Right renal pelvis (tissue), 4 donors: ENCODE measurements at places on chromosomes 3 and 15. TPM values are rescaled to one million over a fixed set of nuclear protein-coding genes. Genes with fewer than 3 reads are reported as not detected.

Gene MESP2
- 0.51 TPM for polyA plus RNA-seq

DNA sequence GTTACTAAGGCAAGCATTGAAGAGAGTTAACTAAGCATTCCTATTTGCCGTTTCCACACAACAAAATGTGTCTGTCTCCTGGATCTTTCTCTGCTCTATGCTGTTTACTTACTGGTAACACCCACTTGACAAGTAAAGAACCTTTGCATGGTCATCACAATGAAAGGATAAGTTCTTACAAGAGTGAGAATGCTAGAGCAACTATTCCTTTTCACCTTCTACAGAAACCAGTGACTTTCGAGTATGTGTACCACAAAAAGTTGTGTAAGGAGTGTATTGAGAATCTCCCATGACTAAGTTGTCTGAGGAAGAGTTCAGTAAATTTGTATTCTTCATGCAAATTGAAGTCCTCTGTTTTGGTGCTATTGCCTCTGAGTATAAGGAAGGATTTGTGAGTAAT, 10.8 kb downstream of the TIPARP start:
- DNase-seq = no peak

DNA sequence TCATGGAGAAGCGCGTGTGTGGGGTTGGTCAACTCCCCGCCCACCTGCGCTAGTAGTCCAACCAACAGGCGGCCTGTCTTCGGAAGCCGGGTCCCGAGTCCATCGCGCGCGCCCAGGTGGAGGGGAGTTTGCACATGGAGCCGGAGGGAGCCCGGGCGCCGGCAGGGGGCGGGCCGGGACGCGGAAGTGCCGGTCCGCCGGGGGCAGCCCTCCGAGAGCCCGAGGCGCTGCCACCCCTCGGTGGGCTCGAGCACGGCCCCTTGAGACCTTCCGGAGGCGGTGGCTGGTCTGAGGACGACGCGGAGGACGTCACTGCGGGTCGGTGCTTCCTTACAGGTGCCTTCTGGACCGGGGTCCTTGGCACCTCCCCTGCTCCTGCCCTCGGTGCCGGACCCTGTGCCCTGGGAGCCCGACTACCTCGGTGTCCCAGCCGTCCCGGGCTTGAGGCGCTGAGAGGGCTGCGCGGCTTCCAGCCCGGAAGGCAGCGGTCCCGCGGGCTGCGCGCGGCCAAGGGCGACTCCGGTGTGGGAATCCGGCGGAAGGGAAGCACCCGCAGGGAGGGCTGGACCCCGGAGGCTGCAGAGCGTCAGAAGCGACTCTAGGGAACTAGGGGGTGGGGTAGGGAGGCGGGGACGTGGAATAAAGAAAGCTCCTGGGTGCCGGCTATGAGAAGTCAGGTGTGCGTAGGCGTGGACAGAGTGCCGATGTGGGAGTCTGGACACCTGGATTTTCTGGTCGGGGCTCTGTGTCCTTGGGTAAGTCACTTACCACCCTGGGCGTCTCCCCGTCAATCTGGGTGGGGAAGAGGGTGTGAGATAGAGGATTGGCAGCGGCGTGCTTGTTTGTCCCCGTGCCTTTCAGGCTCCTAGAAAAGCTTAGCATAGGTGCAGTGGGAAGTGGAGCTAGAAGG, 212.3 kb downstream of the FGF12 start:
- DNase-seq = peak; percentile 12

Gene ZMYND10
- polyA plus RNA-seq = 4.7 TPM

GRCh38 chr15:49901321-49901720, 217.7 kb downstream of the ATP8B4 start:
- no peak for DNase-seq

Gene STRC
- polyA plus RNA-seq = 0.58 TPM

- no peak for DNase-seq
These were observed 67.1 kb downstream of the MAGI1 start for GRCh38 chr3:65971293-65972252.

Gene RASA2
- polyA plus RNA-seq = 22.8 TPM

- DNase-seq = no peak
These were observed 23.1 kb upstream of the GPR171 start for GRCh38 chr3:151226088-151226563.

Gene PSTPIP1
- polyA plus RNA-seq = 0.69 TPM

- DNase-seq = no peak
These were observed 13.8 kb upstream of the PSMD6 start for GRCh38 chr3:64037084-64037483.

DNA sequence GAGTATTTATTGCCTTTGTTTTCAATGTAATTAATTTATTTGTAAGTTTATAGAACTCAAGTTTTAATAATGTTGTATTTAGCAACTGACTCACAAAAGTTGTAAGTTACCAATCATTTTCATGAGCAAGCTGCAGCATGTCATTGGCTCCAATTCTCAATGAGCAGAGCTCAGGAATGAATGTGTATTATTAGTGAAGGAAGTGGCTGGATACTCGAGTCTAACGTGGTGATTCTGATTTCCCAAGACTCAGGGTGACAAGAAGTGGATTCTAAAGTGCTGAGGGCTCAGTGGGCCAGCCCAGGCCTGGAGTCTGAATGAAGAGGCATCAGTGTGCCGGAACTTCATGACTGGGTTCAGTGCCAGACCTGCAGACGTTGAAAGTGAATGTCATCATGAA, 39.6 kb downstream of the CLDN11 start:
- DNase-seq = no peak

Gene RETNLB
- polyA plus RNA-seq = not detected

DNA sequence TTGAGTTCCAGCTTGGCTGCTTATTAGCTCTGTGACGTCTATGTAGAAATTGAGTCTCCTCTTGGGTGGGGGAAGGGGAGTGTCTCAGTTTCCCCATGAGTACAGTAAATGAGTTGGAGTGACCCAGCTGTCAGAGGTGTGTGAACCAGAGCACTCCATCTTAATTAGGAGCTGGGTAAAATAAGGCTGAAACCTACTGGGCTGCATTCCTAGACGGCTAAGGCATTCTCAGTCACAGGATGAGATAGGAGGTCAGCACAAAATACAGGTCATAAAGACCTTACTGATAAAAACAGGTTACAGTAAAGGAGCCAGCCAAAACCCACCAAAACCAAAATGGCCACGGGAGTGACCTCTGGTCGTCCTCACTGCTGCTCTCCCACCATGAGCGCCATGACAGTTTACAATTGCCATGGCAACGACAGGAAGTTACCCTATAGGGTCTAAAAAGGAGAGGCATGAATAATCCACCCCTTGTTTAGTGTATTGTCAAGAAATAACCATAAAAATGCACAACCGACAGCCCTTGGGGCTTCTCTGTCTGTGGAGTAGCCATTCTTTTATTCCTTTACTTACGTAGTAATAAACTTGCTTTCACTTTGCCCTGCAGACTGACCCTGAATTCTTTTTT, 222.4 kb downstream of the CACNA2D3 start:
- no peak for DNase-seq
